Kidney (tissue), 22 donors: ENCODE measurements at places on chromosomes 2 and 18. TPM values are rescaled to one million over a fixed set of nuclear protein-coding genes. Genes with fewer than 3 reads are reported as not detected.

- no peak for DNase-seq
Observed at GRCh38 chr2:182824767-182825158, 41.7 kb downstream of the FRZB start.

DNA sequence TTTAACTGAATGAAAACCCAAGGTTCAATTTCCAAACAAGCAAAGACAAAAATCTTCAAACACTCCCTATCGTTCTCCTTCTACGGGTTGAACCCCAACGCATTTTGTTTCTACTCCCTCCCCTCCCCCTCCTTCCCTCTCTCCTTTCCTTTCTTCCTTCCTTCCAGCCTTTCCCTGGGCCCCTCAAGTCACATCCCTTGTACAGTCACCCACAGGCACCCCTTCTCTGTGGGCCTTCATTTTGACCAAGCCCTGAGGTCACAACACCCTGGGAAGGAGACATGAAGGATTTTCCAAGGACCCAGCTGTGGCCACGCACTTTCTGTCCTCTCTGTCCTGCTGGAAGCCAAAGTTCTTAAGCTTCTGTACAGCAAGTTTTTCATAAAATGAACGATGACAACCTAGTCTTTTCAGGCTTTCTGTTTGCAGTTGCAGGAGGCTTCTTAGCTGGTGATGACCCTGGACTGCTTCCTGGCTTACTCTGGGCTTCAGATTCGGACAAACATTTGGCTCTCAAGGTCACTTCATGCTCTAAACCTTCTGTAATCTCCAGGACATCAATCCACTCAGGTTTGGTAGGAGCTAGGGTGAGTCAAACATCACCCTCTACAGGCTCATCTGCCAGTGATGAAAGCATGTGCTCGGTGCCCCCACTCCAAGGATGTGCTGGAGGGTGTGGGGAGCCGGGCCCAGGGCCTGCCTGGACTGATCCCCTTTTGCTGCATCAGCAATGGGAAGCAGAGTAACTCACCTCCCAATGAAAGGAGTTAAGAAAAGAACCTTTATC, 25.5 kb downstream of the TMEM247 start:
- no peak for DNase-seq

The TYMS gene
- 10.2 TPM for polyA plus RNA-seq

DNA sequence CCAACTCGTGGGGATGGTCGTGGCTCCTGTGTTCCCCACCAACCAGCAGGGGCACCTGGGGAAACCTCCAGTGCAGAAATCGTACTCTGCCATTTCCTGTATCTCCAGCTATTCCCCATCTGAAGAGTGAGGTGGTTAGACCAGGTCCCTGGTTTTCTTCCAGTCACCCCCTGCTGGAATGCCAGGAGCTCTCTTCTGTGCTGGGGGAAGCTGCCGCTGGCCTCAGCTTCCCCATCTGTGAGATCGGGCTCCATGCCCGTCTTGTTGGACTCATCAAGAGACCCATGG, 119.7 kb downstream of the INHBB start:
- no peak for DNase-seq

DNA sequence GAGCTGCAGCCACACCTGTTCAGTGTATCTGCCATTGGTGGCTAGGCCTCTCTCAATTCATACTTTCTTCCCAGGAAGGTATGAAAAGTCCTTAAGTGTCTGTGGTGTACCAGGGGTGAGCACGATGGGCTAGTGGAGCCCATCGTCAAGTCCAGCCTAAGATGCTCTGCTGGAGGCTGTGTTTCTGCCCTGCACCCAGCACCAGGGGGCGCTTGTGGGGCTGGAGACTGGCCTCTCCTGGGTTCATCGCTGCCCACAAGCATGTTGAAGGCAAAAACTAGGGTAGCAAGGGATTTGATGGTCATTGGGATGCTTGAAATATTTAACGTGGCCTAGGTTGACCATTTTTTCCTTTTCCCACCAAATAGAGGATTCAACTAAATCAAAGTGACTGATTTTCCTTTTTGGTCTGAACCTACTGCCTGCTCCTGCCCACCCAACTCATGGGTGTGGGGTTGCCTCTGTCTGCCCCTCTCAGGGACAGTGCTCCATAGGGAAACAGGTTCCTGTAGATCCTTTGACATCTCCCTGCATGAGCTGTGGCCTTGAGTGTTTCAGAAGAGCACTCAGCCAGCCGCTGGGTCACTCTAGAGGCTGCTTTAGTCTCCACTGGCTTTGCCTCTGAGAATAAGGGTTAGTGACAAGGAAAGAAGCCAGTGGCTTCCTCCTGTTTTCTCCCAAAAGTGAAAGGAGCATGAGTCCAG, 59.0 kb downstream of the TPGS2 start:
- DNase-seq = no peak

The STPG4 gene
- polyA plus RNA-seq = not detected

DNA sequence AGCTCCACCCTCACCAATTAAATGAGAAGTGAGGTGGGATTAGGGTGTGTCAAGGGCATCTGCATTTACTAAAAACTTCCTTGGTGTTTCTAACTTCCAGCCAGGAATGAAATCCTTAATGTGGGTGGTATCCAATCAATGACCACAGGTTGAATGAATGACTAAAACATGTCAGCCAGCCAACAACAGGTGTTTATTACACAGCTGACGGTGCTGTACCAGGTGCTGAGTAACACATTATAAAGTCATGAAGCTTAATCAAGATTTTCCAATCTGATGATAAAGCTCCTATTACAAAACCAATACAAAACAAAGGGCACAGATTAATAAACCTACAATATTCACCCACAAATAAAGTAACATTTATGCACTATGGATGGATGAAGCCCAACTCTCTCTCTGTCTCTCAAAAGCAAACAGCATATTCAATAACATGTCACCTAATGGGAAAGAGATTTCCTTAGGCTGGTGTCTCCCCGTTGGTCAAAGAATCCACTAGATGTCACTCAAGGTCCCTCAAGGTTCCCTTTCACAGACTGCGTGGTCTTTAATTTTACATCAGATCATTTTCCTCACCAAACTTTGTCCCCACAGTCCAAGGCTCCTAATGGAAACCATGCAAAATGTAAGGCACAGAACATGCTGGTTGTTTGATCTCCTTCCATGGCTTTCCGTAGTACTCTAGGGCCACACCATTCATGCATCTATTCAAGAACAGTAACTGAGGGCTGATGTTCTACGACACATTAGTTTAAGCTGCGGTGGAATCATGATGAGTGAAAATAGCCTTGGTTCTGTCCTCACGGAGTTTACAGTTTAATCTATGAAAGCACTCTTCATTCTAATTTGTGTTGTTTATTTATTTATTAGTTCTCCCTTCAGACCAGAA, 6.4 kb upstream of the PTPN4 start:
- peak; percentile 69 for DNase-seq

The PLEKHH2 gene
- polyA plus RNA-seq = 4.3 TPM

The CRACDL gene
- polyA plus RNA-seq = 4.3 TPM

GRCh38 chr2:168793596-168793995, 8.8 kb upstream of the NOSTRIN start:
- no peak for DNase-seq

- DNase-seq = no peak
Observed at GRCh38 chr2:233976087-233976486, 58.9 kb downstream of the TRPM8 start.

The NLRC4 gene
- polyA plus RNA-seq = 0.49 TPM

The PLB1 gene
- polyA plus RNA-seq = 0.95 TPM

The DSG1 gene
- not detected for polyA plus RNA-seq

GRCh38 chr2:109428281-109428680, 185.5 kb downstream of the SEPTIN10 start:
- DNase-seq = peak; percentile 75

The RGPD3 gene
- 0.41 TPM for polyA plus RNA-seq

- no peak for DNase-seq
Observed at GRCh38 chr2:104582471-104582870, 271.4 kb upstream of the POU3F3 start.

GRCh38 chr18:58829263-58829662, 35.4 kb upstream of the ZNF532 start:
- DNase-seq = no peak

DNA sequence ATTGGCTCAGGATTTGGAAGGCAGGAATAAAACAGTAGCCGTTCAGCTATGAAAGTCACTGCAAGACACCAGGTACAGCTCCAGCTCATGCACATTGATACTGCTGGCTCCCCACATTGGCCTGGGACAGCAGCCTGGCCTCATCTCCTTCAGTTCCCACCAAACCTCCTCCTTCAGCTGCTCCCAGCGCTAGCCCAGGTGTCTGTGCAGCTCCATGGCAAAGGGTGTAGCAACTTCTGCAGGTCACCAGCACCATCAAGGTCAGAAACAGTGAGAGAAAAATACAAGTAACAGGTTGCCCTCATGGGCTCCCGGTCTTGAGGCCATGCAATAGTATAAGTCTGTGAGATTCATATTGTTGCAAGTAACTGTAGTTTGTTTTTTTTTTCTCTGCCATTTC, 216.7 kb upstream of the CTAGE1 start:
- DNase-seq = no peak

The VSNL1 gene
- 1.0 TPM for polyA plus RNA-seq

DNA sequence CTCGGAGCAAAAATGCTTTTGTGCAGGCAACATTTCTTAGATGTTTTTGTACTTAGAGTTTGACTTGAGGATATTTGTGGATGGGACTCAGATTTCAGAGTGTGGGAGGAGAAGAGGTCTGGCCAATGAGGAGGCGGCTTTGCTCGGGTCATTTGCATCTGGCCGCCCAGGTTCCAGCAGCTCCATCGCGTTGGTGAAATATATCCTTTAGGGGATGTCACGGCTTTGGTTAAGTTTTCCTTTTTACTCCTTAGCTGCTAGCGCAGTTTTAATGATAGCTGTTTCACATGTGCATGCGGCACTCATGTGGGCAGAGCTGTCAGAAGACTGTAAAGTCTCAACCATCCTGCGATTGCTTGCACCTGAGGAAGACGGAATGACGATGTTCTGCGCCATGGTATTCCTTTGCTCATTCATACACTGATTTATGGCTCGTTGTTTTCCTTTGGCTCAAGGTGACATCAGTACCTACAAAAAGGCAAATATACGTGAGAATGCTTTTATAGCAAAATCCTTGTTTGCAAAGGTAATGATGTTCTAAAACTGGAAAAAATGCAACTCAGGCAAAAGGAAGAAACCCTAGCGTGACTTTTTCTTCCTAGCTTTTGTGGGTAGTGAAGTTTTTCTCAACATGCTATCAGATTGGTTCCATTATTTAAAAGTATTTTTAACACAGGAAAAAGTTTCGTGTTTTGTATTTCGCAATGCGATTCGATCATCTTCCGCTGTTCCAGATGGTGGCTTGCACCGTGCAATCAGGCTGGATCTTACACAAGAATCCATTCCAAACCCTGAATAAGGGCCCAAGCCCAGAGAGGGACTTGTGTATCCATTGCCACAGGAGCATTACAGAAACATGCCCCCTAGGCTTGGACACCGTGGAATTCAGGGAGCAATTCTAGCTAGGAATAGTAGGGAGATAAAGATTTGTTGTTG, 70.5 kb upstream of the ZNF516 start:
- peak; percentile 97 for DNase-seq

DNA sequence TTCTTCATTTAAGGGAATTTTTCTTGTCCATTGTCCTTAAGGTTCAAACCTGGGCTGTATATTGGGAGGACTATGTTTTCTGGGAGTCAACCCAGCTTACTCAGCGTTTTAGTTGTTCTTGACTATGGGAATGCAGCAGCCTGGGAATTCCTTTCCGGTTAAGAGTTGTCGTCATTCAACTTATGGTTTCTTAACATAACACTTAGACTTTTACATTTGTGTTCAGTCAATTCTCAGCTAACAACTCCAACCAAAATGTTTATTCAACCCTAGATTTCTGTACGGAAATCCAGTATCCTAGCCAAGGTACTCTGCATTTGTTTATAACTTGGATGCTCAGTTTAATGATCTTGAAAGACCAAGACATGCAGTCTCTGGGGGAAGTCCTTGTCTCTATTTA, 960.9 kb downstream of the CBLN2 start:
- DNase-seq = peak; percentile 3

The CRYBA2 gene
- polyA plus RNA-seq = not detected

GRCh38 chr2:133657591-133657990, 89.3 kb upstream of the NCKAP5 start:
- no peak for DNase-seq

DNA sequence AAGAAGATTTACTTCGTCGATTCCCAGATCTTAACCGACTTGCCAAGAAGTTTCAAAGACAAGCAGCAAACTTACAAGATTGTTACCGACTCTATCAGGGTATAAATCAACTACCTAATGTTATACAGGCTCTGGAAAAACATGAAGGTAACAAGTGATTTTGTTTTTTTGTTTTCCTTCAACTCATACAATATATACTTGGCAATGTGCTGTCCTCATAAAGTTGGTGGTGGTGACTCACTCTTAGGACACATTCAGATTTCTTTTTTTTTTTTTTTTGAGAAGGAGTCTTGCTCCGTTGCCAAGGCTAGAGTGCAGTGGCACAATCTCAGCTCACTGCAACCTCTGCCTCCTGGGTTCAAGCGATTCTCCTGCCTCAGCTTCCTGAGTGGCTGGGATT, 26.8 kb downstream of the MSH2 start:
- no peak for DNase-seq

The PIEZO2 gene
- polyA plus RNA-seq = 1.1 TPM

DNA sequence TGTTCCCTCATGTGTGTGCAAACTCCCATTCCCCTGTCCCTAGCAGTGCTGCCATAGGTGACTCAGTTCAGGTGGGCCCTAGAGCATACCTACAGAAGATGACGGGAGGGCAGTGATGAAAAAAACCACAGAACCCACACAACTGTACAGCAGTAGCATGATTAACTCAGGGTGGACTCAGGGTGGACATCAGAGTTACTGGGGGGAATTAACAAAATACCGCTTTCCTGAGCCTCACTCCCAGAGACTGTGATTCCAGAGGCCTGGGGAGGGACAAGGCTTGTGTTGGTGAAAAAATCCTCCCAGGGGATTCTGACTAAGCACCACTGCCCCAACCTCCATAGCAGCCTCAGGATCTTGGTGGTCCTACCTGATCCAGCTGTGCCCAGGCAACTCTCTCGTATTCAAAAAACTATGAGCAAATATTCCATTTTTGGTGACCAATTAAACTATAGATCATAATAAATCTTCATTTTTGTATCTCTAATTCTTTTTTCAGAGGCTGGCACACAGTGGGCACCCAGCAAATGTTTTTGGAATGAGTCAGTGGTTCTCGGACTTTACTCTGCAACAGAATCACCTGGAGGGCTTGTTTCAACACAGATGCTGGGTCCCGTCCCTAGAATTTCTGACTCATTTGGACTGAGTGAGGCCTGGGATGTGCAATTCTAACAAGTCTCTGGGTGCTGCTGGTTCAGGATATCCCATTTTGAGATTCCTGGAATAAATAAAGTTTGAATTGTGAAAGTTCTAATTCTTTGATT, 84.1 kb upstream of the NABP1 start:
- no peak for DNase-seq

- no peak for DNase-seq
Observed at GRCh38 chr2:43033466-43034241, 192.8 kb downstream of the ZFP36L2 start.

DNA sequence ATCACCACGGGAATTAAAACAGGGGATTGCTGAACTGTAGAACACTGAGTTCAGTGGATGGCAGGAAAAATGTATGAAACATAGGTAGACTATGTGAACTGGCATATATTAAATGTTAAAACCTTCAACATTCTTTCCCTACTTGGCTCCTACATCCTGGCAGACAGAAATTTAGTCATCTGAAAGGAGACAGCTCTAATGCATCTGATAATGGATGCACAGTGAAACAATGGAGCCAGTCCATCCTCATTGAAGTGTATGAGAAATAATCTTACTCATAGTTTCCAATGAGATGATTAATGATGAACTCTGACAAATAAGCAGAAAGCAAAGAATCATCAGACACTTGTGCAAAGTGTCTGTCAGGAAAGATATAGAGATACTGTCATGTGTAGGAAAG, 1629.7 kb upstream of the TMEFF2 start:
- DNase-seq = no peak

The ABCG5 gene
- not detected for polyA plus RNA-seq

The FBXO41 gene
- 0.49 TPM for polyA plus RNA-seq

GRCh38 chr2:72548081-72548764, 277.6 kb downstream of the EXOC6B start:
- DNase-seq = no peak
